ENCODE measurements at places on chromosomes 16 and 17. TPM values are rescaled to one million over a fixed set of nuclear protein-coding genes. Genes with fewer than 3 reads are reported as not detected.

GRCh38 chr17:63639125-63639524, 16.9 kb downstream of the MAP3K3 start:
- H3K27ac ChIP-seq: no peak overlapping the region
- H3K27me3 ChIP-seq: no peaks in the 10 kb centered on the region
- DNase-seq: no peak
- H3K36me3 ChIP-seq: no peaks in the 10 kb centered on the region
- no peak overlapping the region for H3K4me3 ChIP-seq

DDX52 gene
- total RNA-seq: 13.5 TPM

TVP23A gene
- total RNA-seq: not detected

- peak; percentile 67 for DNase-seq
- H3K4me1 ChIP-seq: peaks cover 58% of the 10 kb centered on the region
- no peaks in the 10 kb centered on the region for H3K27me3 ChIP-seq
- peak overlapping the region; percentile 2 for H3K4me3 ChIP-seq
- peak overlapping the region; percentile 95 for H3K27ac ChIP-seq
These were observed 5.0 kb downstream of the CARHSP1 start for GRCh38 chr16:8863594-8864424.

SLC52A1 gene
- not detected for total RNA-seq

GALNS gene
- 11.2 TPM for total RNA-seq

- H3K36me3 ChIP-seq: no peaks in the 10 kb centered on the region
- no peaks in the 10 kb centered on the region for H3K27me3 ChIP-seq
- no peak overlapping the region for H3K27ac ChIP-seq
- H3K4me3 ChIP-seq: no peak overlapping the region
- H3K4me1 ChIP-seq: no peaks in the 10 kb centered on the region
These were observed 118.9 kb upstream of the PIRT start for GRCh38 chr17:10956821-10957220.

GRCh38 chr16:7601100-7601499, 268.5 kb downstream of the RBFOX1 start:
- no peaks in the 10 kb centered on the region for H3K4me1 ChIP-seq
- no peak for DNase-seq

DNA sequence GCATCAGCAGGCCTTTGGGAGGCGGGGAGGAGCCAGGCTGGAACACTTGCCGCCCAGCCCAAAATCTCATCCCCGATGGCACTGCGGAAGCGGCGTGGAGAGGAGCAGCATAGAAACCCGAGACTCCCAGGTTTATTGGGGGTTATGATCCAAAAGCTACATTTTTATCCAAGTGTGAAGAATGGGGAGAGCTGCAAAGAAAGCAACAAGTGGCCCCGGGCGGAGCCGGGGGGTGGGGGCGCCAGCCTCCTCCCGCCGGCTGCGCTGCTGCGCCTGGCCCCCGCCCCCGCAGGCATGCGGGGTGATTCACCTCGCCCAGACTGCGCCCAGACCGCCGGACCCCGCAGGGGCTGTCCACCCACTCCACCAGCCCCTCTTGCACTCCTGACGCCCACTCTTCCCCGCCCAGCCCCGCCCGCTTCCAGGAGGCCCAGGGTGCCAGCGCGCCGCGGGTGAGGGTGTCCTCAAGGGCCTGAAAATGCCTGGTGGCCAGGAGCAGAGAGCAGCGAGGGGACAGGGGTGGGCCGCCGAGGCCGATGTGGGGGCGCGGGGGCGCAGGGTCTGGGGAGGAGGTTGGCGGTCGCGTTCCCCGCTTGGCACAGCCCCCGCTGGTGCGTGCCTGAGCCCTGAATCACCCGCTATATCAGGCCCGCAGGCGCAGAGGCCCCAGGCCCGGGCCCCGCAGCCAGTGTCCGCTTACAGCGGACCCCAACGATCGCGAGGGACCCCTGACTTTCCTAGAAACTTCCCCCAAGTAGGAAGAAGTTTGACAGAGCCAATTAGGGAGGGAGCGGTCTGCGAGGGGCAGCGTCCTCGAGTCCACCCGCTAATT, 1.3 kb downstream of the CAVIN1 start:
- peaks cover 6% of the 10 kb centered on the region for H3K4me1 ChIP-seq
- peak; percentile 65 for DNase-seq
- H3K4me3 ChIP-seq: peak overlapping the region; percentile 72
- H3K27me3 ChIP-seq: no peaks in the 10 kb centered on the region
- H3K36me3 ChIP-seq: peaks cover 16% of the 10 kb centered on the region
- H3K27ac ChIP-seq: peak overlapping the region; percentile 97

HSD17B2 gene
- total RNA-seq: not detected

- no peak for DNase-seq
- H3K27ac ChIP-seq: peak overlapping the region; percentile 52
- H3K4me3 ChIP-seq: no peak overlapping the region
- peaks cover 76% of the 10 kb centered on the region for H3K4me1 ChIP-seq
- no peaks in the 10 kb centered on the region for H3K36me3 ChIP-seq
These were observed 294.7 kb downstream of the SEC14L1 start for GRCh38 chr17:77435272-77436057.

CMTM1 gene
- total RNA-seq: 1.1 TPM

RHBDF1 gene
- total RNA-seq: 22.7 TPM

CRYBA1 gene
- not detected for total RNA-seq

DNA sequence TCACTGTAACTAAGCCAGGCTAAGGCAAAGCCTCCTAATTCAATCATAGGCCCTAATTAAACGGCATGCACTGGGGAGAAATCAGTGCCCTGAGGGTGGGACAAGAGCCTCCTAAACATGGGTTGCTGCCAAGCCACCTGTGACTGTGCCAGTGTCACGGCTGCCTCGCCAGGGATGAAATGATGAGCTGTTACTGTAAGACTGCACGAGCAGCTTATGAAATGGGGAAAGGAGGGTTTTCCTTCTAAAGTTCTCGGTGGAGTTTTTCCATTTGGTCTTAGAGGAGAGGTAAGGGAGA, 12.7 kb downstream of the TMEM11 start:
- peaks cover 39% of the 10 kb centered on the region for H3K4me1 ChIP-seq
- H3K36me3 ChIP-seq: peaks cover 58% of the 10 kb centered on the region
- H3K4me3 ChIP-seq: no peak overlapping the region
- H3K27me3 ChIP-seq: no peaks in the 10 kb centered on the region
- DNase-seq: no peak
- no peak overlapping the region for H3K27ac ChIP-seq

CCL11 gene
- total RNA-seq: 8.4 TPM

GRCh38 chr16:81810361-81810760, 31.3 kb downstream of the PLCG2 start:
- no peak for DNase-seq
- no peak overlapping the region for H3K27ac ChIP-seq
- H3K4me3 ChIP-seq: no peak overlapping the region

- H3K4me3 ChIP-seq: no peak overlapping the region
- no peak for DNase-seq
- no peak overlapping the region for H3K27ac ChIP-seq
- no peaks in the 10 kb centered on the region for H3K4me1 ChIP-seq
- H3K36me3 ChIP-seq: peaks cover 38% of the 10 kb centered on the region
These were observed 38.4 kb downstream of the UTP18 start for GRCh38 chr17:51298508-51299371.

DNA sequence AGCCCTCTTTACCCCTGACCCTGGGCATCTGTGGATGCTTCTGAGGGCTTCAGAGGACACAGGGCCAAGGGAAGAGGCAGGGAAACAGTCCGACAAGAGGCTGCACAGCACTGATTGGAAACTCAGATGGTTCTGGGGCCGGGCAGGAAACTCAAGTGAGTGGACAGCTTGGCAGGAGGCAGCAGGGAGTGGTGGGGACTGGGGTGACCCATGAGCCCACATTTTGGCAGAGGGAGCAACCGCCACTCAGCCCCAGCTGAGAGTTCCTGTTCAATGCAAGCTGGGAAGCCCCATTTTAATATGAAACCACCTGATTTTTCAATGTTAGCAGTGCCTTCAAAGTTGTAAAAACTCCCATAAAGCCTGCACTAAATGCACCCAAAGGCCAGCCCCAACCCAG, 1.5 kb upstream of the VASN start:
- no peaks in the 10 kb centered on the region for H3K27me3 ChIP-seq
- peaks cover 35% of the 10 kb centered on the region for H3K4me1 ChIP-seq
- peak overlapping the region; percentile 85 for H3K27ac ChIP-seq
- H3K4me3 ChIP-seq: no peak overlapping the region
- H3K36me3 ChIP-seq: peaks cover 2% of the 10 kb centered on the region
- no peak for DNase-seq

FBXO39 gene
- total RNA-seq: not detected

GRCh38 chr17:50634915-50635731, 442 bp downstream of the ABCC3 start:
- peak overlapping the region; percentile 32 for H3K4me3 ChIP-seq
- peaks cover 23% of the 10 kb centered on the region for H3K4me1 ChIP-seq
- no peak for DNase-seq
- H3K36me3 ChIP-seq: no peaks in the 10 kb centered on the region
- H3K27me3 ChIP-seq: peaks cover 30% of the 10 kb centered on the region

GRCh38 chr17:8939496-8940334, 25.8 kb downstream of the PIK3R5 start:
- no peak for DNase-seq
- H3K27me3 ChIP-seq: no peaks in the 10 kb centered on the region
- H3K4me1 ChIP-seq: no peaks in the 10 kb centered on the region
- H3K36me3 ChIP-seq: no peaks in the 10 kb centered on the region
- no peak overlapping the region for H3K27ac ChIP-seq
- H3K4me3 ChIP-seq: no peak overlapping the region

DNA sequence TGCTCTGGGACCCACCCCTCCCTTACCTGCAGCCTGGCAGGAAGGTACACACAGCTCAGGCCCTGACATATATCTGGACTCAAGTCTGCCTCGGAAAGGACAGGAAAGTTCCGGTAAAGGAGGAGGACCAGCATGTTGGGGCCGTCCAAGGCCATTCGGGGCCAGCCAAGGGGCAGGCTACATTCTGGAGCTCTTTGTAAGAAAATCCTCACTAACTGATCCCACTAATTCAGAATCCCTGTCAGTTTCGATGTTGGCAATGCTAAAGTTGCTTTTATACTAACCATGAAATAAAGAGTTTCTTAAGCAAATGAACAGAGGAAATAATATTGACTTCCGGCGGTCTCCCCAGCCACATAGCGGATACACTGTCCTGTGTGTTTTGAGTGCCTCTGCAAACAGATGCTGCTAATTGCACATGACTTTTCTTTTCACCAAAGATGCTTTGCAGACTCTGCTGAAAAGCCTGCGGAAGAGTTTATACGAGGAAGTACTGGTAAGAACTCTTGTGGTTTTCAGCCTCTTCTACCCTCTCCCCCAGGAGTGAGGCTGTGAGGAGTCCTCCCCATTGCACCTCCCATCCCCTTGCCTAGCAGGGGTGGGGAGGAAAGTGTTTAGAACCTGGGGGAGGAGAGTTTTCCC, 54.8 kb downstream of the PLXDC1 start:
- H3K36me3 ChIP-seq: no peaks in the 10 kb centered on the region
- peak; percentile 30 for DNase-seq
- H3K4me3 ChIP-seq: no peak overlapping the region
- H3K4me1 ChIP-seq: peaks cover 21% of the 10 kb centered on the region

GRCh38 chr16:75062135-75062975, 54.2 kb downstream of the LDHD start:
- peak; percentile 90 for DNase-seq
- H3K27me3 ChIP-seq: no peaks in the 10 kb centered on the region
- no peaks in the 10 kb centered on the region for H3K36me3 ChIP-seq
- H3K4me1 ChIP-seq: peaks cover 53% of the 10 kb centered on the region

DNA sequence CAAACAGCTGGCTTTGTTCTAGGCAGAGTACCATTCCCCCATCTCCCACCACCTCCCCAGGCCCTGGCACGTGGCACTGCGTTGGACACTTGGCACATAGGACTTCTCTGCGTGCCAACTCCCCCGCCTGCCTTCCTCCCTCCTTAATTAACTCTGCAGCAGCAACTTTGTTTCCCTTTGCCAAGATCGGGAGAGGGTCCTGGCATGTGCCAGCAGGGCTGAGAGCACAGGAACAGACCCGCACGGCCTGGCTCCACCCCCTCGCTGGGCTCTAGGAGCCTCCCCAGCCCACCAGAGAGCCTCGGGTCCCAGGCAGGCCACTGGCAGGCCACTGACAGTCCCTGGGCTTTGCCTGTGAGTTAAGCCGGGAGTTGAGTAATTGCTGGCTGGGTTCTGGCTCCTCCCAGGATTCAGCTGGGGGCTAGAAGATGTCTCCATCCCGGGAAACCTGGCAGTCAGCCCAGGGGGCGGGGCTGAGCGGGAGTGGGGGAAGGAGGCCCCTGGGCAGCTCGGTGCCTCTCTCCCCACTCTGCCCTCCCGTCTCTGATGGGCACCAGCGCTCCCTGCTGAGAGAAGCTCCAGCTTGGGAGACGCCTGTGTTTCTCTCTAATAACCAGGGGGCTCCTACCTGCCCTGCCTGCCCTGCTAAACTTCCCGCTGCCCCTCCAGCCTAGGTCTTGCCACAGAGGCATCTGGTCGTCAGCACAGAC, 224.0 kb upstream of the TNRC6C start:
- DNase-seq: peak; percentile 95
- no peaks in the 10 kb centered on the region for H3K27me3 ChIP-seq
- peak overlapping the region; percentile 88 for H3K27ac ChIP-seq
- H3K4me3 ChIP-seq: peak overlapping the region; percentile 12

- H3K4me3 ChIP-seq: no peak overlapping the region
- no peak overlapping the region for H3K27ac ChIP-seq
- H3K4me1 ChIP-seq: no peaks in the 10 kb centered on the region
- no peaks in the 10 kb centered on the region for H3K36me3 ChIP-seq
These were observed 666.6 kb downstream of the CDH11 start for GRCh38 chr16:64455275-64455674.

GRCh38 chr17:40472733-40473452, 28.5 kb downstream of the TNS4 start:
- no peak overlapping the region for H3K27ac ChIP-seq
- no peak overlapping the region for H3K4me3 ChIP-seq
- H3K4me1 ChIP-seq: peaks cover 5% of the 10 kb centered on the region
- DNase-seq: no peak

GRCh38 chr16:81167851-81168250, 70.6 kb upstream of the BCO1 start:
- H3K4me1 ChIP-seq: no peaks in the 10 kb centered on the region
- H3K4me3 ChIP-seq: no peak overlapping the region
- no peaks in the 10 kb centered on the region for H3K36me3 ChIP-seq
- no peaks in the 10 kb centered on the region for H3K27me3 ChIP-seq
- peak; percentile 71 for DNase-seq
- no peak overlapping the region for H3K27ac ChIP-seq

HOXB9 gene
- not detected for total RNA-seq

TBC1D3I gene
- total RNA-seq: not detected

DNA sequence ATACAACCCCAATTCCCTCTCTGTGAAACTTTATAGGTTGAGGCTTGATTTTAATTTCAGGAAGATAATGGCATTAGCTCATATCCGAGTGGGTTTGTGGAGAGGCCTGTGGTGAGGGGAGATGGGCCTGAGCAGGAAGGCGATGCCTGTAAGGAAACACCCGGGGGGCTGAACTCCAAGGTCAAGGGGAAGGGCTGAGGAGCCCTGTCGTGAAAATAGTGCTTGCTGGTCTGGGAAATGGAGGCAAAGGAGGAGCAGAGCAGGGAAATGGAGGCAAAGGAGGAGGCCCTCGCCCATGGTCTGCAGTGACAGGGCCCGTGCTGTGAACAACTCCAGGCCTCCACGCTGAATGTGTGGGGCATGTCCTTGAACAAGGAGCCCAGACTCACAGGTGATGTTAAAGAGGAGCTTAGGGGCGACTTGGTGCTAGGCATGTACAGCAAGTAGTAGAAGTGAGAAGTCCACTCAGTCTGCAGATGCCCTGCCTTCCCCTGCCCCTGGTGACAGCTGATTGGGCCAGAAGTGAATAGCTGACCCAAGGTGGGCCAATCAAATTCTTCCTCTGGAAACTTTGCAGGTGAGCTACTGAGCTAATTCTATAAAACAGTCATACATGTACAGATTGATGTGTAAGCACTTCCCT, 38.1 kb downstream of the MRPS23 start:
- no peaks in the 10 kb centered on the region for H3K27me3 ChIP-seq
- DNase-seq: no peak
- no peak overlapping the region for H3K4me3 ChIP-seq
- H3K4me1 ChIP-seq: peaks cover 19% of the 10 kb centered on the region
- H3K36me3 ChIP-seq: no peaks in the 10 kb centered on the region
